ENCODE measurements at places on chromosomes 1 and 21.

GRCh38 chr1:84122780-84123382 is 21.2 kb upstream of the PRKACB start:
- DNase-seq, result no peak

DNA sequence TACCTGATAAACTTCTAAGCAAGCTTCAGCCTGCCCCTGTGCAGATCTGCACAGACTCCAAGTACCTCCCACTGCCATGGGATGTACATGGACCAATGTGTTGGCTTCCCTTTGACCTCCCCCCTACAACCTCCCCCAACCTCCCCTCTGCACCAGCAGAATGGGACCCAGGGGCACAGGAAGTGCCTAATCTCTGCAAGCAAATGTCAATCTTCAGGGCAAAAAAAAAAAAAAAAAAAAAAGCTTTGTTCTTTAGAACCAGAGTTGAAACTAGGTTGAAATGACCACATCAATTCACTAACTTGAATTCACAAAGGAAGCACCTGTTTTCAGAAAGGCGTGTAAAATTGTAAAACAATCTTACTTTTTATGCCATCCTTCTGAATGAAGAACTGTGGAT is 53.9 kb upstream of the TIAM1 start:
- no peak for DNase-seq

DNA sequence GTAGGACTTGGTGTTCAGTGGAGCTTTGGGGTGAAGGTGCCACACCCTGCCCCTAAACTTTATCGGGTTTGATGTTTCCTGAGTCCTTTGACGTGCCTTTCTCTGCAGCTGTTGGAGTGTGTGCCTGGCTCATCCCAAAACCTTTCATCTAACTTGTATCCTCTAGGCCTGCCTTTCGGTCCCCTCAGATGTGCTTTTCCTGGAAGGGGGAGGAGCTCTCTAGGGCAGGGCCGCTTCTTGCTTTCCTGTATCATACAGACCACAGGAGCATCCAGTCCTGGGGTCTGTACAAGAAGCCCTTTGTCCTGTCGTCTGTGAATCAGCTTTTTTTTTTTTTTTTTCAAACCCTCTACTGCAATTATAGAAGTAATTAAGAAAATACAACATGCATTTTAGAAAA is 35.7 kb downstream of the PTGFRN start:
- no peak for DNase-seq

GRCh38 chr1:101667761-101668160 is 329.0 kb downstream of the OLFM3 start:
- DNase-seq, result no peak

DNA sequence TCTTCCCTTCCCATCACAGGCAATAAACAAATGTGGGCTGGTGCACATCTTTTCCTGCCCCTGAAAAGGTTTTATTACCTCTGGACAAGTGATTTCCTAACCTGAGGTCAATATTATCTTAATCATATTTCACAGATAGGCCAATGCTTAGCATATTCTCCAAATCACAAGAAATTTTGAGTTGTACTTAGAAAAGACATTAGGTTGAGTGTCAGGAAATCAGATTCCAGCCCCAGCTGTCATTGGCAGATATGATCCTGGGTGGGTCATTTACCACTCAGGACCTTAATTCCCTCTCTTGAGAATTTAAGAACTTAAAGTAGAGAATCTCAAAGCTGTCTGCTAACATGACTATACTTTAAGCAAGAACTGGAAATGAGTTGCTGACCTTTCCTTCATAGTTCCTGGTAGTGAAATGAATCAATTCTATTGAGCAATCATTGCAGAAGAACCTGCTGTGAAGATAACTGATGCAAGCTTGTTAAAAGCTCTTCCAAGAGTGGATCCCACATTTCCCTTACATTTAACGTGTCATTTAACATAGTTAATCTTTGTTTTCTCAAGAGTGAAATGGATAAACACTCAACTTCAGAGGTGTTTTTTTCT is 46.4 kb upstream of the CR2 start:
- DNase-seq, result peak; percentile 4

GRCh38 chr1:198495631-198496030 is 44.8 kb downstream of the ATP6V1G3 start:
- no peak for DNase-seq

DNA sequence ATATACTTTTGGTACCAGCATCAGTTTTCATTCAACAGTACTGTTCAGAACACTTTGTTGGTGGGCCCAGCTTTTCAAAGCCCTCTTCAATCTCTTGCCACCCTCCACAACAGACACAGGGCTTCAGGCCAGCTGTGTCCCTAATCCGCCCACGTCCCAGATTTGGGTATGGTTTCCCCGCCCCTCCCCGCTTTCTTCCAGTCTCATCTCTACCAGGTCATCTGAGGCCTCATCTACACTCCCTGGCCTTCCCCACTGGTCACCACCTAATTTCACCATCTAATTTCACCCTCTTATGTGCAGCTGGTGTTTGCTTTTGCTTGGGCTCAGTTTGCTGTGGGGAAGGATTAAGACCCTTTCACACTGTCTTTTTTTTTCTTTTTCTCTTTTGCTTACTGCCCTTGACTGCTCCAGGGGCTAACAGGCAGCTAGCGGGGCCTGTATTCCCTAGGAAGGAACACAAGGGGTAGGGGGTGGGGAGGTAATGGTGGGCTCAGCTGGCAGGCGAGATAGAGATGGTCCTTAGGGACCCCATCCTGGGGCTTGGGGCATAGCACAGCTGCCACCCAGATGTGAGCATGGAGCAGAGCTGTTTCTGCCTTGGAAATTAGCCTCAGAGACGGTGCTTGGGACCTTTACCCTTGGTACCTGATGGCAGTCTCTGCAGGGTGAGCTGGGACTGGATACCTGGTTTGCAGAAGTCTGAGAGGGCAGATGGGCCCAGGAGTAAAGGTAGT is 3.8 kb upstream of the EPB41 start:
- no peak for DNase-seq

DNA sequence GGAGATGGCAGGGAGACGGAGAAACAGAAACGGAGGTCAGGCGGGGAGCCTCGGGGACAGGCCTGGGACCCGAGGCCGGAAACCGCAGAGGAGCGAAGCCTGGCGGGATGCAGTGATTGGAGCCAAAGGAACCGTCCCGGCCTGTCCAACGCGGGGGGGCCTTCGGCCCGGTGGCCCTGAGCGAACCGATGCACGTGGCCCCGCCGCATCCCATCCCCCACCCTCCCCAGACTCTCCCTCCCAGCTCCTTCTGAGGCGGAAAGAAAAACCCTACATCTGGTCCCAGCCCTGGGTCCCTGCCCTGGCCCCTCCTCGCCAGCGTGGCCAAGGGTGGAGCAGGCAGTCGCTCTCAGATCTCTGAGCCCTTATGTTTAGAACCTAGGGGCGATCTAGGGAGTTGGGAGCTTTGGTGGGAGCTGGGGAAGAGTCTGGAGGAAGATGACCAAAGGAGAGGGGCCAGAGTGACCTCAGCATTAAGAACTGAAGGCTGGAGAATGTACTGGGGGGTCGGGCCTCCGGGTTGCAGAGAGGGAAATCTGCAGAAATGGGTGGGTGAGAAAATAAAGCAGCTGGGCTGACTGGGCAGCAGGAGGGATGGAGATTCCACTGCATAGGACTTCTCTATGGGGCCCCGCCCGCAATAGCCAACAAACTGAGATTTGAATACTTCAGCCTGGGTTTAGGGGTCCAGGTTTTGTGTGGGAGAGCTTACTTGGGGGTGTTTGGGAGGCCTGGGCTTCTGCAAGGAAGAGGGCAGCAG is 1.5 kb upstream of the CRABP2 start:
- DNase-seq, result no peak

Data from BJ (cell line).